ENCODE measurements at places on chromosomes 16 and 17.
A peak's percentile ranks its signal among the peaks of the same experiment; 100 is the strongest.

DNA sequence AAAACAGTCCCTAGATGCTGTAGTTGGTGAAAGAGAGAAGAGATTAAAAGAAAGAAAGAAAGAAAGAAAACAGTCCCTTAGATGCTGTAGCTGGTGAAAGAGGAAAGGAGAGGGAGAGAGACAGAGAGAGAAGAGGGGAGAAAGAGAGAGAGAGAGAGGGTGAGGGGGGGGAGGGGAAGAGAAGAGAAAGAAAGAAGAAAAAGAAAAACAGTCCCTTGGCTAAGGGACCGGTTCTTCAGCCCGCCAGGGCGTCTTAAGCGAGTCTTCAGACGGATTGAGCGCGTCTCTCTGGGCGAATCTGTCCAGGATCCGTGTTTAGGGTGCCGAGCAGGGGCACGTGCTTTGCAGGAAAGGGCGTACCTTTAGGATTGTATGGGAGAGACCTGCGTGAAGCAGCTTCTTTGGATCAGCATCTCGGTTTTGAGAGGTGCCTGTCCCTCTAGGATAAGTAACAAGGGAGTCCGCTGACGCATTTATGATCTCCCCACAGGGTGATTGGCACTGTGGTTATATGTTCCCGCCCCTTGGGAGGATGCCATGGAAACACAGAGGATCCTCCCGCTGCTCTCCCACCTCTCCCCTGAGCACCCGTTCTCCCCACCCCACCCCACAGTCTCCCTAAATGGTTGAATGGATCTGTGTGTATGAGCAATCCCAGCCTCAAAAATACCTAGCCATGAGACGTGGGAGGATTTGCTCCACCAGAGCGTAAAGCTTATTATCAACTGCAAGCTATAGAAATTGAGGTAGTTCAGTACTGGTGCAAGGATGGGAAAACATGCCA, 16.7 kb downstream of the GNGT2 start:
- no peak for DNase-seq

GRCh38 chr17:4836221-4836620, 3.1 kb downstream of the MINK1 start:
- DNase-seq = no peak

DNA sequence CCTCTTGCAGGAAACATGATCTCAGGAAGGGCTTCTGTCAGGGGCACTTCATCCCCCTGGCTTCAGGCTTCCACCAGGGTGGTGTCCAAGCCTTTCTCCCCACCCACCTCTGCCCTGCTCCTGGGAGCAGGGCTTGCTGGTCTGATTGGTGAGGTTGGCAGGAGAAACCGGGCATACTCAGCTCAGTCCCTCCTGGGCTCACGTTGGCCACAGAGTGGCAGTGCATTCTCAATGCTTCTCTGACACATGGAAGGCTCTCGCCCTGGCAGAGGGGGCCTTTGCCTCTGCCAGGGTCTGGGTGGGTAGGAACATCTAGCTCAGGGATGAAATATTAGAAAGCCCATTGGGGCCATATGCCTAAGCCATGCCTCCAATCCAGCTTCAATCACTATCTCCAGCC, 142.8 kb downstream of the AXIN2 start:
- DNase-seq = no peak

DNA sequence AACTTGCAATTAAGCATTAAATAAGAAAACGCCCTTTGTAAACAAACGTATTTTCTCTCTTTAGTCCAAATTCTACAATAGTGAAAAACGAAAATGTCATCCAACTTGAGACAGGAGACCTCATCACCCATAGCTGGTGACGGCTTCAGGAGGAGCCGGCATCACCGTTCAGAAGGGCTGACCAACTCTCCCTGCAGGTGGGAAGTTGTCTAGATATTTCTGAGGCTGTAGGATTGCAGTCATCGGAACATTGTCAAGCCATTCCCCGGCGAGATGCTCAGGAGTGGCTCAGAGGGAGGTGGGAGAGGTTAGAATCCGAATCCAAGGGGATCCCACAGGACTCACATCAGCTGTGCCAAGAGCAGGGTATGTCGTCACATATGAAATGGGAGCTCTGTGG, 76.7 kb downstream of the RBFOX3 start:
- DNase-seq = no peak

DNA sequence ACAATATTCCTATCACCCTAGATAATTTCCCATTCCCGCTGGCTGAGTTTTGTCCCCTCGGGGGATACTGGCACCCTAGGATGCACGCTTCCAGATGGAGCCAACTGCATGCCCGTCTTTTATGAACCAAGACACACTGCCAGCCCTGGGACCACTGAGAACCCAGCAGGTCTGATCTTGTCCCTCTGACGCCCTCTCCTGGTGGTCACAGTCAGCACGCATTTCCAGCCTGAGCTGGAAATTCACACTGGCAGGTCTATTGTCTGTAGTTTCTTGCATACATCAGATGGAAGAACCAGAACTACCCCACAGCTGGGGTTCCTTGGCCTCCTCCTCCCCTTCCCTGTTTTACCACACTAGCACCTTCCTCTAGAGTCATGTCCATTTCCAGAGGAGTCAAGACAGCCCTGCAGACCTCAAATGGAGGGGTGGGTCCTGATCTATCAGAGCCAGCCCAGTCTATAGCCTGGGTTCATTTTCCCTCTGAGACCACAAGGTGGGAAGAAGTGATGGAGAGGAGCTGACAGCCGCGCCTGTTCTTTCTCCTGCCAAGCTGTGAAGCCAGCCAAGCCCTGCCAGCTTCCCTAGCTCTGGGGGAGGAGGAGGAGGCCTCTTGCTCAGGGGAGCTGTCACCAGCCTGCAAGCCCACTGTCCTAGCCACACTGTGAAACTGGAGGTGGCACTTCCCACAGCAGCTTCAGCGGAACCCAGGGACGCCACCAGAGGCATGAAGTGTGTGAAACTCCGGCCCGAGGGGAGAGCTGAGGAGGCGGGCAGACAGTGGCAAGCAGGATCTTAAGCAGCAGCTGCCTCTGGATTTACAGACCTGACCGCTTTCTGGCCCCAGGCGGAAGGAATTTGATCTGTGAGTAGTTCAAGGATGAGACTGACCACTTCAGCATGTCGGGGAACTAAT, 29.3 kb downstream of the MXRA7 start:
- peak; percentile 77 for DNase-seq

DNA sequence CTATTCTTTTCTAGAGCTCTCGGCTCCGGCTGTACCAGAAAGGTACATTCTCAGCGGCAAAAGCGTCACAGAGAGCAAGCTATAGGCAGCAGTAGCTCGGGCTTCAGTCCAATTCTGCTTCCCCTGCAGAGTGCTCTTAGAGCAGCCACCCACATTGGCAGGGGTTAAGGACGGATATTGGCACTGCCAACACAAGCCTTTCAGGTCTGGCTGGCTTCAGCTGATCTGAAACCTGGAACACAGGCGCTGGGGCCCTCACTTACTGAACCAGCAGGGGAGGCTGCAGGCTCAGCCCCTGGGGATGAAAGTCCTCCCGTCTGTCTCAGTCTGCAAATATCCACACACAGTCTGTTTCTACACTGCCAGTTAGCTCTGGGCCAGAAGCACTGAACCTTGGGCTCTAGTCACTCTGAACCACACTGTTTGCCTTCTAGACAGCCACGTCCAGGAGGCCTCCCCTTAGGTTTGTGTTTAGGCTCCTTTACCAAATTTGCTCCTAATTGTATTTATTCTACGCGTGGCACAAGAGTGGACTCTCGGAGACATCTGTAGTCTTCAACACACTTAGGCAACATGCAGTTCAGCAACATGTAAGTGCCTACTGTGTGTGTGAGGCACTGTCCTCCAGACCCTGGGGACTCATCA, 40.1 kb downstream of the HIC1 start:
- no peak for DNase-seq

- no peak for DNase-seq
Observed at GRCh38 chr16:68985268-68985667, 120.2 kb upstream of the HAS3 start.

- no peak for DNase-seq
Observed at GRCh38 chr17:30210366-30210765, 25.1 kb downstream of the SLC6A4 start.

- DNase-seq = no peak
Observed at GRCh38 chr17:21275047-21275578, 9.4 kb upstream of the MAP2K3 start.

DNA sequence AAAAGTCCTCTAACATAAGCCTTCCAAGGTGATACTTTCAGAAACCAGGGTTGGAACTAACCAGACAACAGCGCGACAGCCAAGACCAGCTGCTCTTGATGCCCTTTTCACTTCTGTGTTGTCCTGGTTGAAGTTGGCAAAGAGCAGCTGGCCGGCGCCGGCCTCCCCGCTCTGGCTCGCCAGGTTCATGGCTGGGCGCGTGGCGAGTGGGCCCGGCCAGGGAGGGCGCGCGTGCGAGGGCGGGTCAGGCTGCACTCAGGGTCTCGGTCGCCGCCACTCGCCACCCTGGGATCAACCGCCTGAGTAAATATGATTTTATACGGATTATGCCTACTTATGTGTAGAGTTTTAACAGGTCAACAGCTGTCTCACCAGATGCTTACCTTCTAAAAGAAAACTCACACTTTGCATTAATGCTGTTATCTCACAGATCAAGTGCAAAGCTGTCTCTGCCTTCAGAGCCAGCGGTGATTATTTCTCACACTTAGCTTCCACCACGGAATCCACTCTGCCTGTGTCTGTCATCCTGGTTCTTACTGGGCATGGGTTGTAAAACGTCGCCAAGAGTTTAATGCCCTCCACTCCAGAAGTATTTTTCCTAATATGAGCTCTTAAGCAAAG, 13.5 kb downstream of the KCTD2 start:
- DNase-seq = no peak

GRCh38 chr16:1945559-1946391, 2.8 kb upstream of the MSRB1 start:
- no peak for DNase-seq

DNA sequence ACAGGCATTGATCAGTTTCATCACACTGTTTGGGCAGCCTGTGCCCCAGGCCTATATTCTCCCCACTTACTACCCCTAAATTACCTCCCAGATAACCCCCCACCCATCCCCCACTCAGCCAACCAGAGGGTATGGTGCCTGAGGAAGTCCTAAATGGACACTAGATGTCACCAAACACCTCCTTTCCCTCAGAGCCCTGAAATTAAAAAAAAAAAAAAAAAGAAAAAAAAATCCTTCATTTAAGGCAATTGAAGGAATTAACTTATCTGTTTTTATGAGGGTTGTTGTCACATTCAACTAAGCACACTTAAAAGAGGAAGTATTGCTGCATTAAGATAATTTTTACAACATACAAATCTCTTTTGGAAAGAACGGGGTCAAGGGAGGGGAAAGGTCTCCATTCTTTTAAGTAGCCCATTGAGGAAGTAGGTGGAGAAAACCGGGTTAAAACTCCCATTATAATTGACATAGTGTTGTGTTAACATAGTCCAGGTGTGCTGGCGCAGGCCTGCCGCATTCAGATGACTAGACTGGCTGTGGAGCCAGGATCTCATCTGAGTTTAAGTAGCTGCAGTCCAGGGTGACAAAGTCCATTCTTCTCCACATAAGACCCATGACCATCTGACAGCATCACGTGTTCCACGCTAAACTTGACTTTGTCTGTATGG, 46.3 kb downstream of the SNX11 start:
- no peak for DNase-seq

- DNase-seq = peak; percentile 7
Observed at GRCh38 chr17:81976332-81977210, 858 bp upstream of the ASPSCR1 start.

GRCh38 chr17:2704031-2704889, 7.3 kb downstream of the CLUH start:
- DNase-seq = no peak

- no peak for DNase-seq
Observed at GRCh38 chr16:49994006-49994405, 31.0 kb upstream of the CNEP1R1 start.

DNA sequence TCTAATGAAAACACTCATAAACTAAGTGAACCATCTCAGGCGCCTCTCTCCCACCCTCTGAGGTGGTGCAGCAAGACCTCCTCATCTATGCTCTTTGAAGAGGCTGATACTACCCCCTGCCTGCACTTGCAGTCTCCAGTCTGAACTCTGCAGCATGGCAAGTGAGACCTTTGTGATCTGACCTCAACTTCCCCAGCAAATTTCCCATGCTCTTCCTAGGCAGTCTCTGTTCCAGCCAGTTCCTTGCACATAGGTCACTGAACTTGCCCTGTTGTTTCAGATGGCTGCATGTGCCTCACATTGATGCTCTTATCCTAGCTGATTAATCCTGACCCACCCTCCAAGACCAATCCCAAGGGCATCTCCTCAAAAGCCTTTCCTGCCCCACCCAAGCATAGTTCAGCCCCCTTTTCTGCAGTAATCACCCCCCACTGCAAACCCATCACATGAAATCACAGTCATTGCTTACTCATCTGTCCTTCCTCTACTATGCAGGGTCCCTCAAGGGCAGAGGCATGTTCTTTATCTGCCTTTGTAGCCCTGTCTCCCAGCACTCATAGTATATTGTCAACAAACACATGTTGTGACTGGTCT, 42.0 kb downstream of the TBX21 start:
- no peak for DNase-seq
